Upper lobe of left lung (tissue), 6 donors: ENCODE measurements at places on chromosomes 16 and 17.
A peak's percentile ranks its signal among the peaks of the same experiment; 100 is the strongest.

- DNase-seq: no peak
These were observed 725 bp upstream of the ARL5C start for GRCh38 chr17:39166437-39167335.

DNA sequence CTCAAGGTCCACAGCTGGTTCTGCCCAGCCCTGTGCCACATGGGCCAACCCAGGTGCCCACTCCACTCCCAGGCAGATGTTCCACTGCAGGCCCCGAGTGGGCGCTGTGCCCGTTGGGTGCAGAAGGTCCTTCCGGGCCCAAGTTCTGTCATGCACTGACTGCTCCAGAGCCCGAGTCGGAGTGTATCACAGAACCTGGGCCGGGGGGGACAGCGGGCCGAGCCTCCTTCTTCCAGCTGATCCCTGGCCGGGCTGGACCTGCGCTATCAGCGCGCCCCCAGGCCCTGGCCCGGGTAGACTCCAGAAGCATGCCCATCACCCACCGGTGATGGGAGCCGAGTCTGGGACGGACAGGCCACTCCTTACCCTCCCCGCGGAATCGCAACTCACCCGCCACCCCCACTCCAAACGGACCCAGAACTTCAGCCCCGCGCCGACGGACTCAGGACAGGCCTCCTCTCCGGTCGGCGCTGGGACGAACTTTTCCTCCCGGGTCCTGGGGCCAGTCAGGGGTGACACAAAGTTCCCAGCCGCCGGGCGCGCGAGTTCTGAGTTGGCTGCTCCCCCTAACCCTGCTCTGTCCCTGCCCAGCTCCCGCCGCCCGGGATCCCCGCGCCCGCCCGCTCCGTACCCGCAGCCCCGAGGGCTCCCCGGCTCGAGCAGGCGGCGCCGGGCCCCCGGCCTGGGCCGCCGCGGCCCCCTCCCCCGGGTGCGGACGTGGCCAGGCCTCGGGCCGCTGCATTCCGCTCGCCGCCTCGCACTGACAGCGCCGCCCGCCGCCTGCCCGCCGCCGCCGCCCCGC lies at the start of gene COPZ2:
Gene COPZ2, minus strand, starts transcription at position 762 of the 802 bp plus-strand sequence. Its CDS starts 20 bp downstream, at position 742.
- DNase-seq: peak; percentile 91

DNA sequence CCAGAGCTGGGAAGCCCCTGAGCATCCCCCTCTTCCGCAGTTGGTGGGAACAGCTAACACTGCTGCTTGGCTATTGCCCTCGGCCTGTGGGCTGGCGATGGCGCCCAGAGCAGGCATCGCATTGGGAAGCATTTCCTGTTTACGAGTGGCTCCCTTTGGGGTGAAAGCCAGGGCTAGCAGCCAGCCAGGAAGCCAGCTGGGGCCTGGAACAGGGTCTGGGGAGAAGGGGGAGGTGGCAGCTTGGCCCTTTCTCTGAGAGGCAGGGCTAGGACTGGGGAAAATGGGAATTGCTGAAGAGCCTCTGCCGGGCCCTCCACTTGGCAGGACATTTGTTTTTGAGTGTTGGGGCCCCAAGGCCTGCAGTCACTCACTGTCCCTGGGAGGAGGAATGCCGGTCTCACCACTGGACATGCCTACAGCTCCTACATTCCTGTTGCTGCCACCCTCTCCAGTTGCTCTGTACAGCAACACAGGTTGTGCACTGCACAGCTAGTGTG lies 2.4 kb upstream of the MTSS2 start:
- peak; percentile 79 for DNase-seq

DNA sequence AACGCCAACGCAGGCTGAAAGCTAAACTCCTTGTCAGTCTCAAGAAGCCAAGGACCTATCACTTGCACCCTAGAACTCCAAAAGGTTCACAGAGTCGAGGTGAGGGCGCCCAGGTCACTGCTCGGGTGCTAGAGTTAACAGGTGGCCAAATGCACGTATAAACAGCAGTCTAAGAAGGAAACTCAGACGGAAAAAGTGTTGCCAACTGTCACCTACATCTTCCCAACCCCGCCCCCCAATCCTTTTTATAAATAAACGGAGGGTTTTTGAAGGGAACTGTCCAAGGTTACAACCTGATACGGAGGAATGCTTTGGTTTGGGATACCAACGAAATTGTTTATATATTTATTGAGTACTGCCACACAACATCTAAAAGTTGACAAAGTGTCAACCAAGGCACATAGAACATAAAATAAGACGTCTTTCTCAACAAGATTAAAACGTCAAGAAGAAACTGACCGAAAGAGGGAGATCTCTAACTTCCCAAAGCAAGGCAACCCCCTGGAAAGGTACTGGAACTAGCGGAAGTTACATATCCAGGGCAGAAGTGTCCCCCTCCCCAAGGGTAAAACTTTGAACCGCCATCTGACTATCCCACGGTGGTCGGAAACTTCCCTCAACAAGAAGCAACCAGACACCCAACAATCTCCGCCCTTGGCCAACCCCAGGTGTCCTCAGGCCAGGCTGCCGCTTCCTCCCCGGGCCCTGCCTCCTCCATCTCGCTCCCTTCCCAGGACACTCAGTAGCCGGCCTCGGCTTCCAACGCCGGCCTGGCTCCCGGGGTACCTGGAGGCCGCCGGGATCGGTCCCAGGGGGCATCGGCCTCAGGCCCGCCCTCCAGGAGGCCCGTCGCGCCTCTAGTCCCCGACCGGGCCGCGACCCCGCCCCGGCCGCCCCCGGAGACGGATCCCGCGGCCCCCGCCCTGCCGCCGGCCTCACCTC lies 982 bp downstream of the SPAG9 start:
- DNase-seq: peak; percentile 39

DNA sequence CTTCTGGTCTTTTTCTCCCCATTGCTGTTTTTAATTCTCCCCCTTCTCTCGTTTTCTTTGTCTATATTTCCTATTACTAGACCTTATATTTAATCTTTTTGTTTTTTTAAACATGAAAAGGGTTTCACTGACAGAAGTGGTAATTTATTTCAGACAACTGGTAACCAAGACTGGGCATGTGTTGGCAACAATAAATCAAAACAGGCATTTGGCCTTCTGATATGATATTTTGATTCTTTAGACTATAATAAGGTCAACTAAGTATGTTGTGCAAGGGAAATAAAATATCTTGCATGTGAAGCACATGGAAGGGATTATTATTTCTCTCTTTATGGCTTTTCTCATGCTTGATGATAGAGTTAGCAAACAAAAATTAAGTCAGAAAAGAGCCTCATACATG lies 34.6 kb downstream of the AP2B1 start:
- no peak for DNase-seq

DNA sequence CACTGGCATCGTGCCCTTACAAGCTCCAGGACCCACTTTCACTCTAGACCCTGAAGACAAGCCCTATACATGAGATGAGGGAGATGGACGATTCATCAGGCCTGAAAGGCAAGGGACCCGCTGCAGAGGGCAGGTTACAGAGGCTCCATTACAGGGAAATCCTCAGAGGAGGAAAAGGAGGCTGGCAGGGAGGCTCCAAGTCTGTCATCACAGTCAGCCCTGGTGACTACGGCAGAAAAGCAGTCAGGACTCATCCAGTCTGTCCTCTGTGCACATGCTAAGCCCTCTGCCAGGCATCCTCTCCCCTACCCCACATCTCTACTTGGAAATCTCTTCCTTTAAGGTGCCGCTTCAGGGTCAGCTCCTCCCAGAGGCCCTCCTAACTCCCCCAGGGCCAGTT lies 197.7 kb upstream of the CDH5 start:
- DNase-seq: no peak

GRCh38 chr16:11071829-11072228 lies 127.5 kb downstream of the CLEC16A start:
- DNase-seq: no peak

DNA sequence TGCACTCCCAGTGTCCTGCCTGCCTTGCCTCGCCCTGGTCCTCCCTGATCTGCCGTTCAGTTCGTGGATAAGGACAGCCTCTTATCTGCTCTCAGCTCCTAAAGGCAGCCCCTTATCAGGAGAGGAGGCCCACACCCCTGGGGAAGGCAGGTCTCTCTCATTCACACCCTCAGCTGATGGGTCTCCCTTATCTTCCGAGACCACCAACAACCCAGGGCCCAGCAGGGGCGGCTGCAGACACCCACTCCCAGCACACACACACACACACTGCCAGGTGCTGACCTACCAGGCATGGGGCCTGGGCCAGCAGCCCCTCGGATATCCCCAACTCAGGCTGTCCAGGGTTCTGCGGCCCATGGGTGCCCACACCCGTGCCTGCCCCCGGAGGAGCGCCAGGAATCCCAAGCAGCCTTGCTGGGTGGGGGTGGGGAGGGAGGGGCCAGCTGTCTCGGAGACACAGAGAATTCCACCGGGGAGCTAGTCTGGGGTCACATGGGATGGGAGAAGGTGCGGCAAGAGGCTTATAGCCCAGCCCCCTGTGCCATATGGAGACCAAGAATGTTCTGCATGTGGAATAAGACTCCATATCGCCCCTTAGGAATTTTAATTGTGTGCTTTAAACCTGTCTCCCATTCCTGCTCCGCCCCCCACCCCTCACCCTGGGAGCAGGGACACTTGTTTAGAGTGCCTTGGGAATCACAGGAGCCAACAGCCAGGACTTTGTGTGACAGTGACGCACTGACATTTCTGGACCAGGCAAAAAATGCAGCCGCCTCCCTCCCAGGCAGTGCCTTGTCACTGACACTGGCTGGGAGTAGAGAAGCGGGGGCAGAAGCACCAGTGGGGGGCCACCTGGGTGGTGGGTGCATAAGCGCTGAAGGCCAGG lies 41.9 kb upstream of the EMP2 start:
- peak; percentile 80 for DNase-seq

GRCh38 chr17:17754719-17755686 lies 73.7 kb downstream of the RAI1 start:
- DNase-seq: peak; percentile 84

DNA sequence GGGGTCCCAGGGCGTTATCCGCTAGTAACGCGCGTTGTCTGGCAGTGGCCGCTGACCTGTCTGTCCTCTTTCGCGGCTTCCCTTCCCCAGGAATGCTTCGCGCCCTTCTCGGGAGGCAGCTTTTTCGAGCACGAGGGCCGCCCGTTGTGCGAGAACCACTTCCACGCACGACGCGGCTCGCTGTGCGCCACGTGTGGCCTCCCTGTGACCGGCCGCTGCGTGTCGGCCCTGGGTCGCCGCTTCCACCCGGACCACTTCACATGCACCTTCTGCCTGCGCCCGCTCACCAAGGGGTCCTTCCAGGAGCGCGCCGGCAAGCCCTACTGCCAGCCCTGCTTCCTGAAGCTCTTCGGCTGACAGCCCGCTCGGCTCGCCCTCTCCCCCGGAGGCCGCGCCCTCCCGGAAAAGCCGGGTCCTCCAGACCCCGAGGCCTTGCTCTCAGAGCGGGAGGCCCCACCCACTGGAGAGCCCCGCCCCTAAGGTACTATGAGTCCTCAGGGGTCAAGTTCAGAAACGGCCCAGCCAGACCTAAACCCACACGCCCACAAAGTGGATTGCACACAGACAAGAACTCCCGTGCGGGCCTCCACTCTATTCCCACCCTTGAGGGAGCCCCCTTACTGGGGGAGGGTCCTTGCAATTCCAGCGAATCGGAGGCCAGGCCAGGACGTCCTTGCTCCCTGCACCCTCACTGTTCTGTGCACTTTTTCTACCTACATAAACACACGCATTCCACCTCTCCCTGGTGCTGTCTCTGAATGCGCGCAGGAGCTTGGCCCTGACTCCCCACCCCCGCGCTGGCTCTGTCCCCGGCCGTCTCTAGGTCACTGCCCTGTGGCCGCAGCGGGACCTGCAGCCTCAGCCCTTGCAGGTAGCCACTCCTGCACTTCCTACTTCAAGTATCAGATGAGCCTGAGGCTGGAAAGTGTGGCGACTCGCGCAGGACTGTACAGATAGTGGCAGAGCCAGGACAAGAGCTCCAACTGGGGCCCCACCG lies 5.4 kb upstream of the SLC5A2 start:
- DNase-seq: peak; percentile 91

DNA sequence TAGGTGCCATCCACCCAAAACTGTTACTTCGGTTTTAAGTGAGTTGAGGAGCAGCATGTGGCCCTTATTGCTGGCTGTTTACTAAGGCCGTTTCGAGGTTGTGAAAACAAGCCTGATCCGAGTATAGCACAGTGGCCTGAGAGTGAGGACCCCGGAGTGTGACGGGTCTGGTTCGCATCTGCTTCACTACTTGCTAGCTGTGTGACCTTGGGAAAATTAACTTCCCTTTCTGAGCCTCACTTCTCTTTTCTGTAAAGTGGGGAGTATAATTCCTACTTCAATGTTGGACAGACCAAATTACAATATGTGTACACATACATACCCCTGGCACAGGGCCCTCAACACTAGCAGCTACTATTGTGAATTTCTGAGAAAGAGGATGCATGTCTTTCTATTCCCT lies 11.7 kb upstream of the HEATR6 start:
- no peak for DNase-seq

GRCh38 chr17:3754458-3755334 lies 31.0 kb downstream of the HASPIN start:
- DNase-seq: peak; percentile 95

DNA sequence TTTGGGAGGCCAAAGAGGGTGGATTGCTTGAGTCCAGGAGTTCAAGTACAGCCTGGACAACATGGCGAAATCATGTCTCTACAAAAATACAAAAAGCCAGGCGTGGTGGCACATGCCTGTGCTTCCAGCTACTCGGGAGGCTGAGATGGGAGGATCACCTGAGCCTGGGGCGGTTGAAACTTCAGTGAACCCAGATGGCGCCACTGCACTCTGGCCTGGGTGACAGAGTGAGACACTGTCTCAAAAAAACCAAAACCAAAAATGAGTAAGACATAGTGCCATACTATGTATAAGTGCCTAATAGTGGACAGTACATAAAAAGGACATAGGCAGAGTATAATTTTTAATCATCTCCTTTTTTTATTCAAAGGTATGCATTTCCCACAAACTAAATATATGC lies 4.0 kb downstream of the CTC1 start:
- DNase-seq: no peak

- DNase-seq: no peak
These were observed 296.4 kb downstream of the MAP2K6 start for GRCh38 chr17:69710926-69711325.

DNA sequence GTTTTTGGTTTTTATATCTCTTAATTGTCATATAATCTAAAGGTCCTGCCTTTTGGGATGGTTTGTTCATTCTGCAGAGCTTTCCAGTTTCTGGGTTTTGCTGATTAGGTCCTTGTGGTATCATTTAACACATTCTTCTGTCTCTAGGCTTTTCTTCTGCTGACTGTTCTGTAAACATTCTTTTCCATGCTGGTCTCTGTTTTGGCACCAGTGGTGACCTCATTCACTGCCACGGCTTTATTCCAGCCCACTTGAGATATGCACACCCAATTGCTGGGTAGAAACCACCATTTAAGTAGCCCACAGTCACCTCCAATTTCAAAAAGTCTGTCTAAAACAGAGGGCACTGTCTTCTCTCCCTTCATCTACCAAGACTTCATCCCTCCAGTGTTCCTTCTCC lies 31.1 kb upstream of the COX10 start:
- DNase-seq: no peak

- no peak for DNase-seq
These were observed 510.6 kb downstream of the CDH13 start for GRCh38 chr16:83137326-83137781.
